ENCODE measurements at places on chromosomes 11 and 22. TPM values are rescaled to one million over a fixed set of nuclear protein-coding genes. Genes with fewer than 3 reads are reported as not detected.

GRCh38 chr22:34414467-34415440 is 494.5 kb upstream of the LARGE1 start:
- peak; percentile 87 for DNase-seq

GRCh38 chr22:29205594-29206371 is at the start of gene EMID1:
TSS of gene EMID1 (plus strand) at chr22:29205896. CDS start at chr22:29206039, 143 bp downstream.
- no peak for DNase-seq

- DNase-seq = no peak
Measured at GRCh38 chr11:24124876-24125275, 372.0 kb upstream of the LUZP2 start.

DNA sequence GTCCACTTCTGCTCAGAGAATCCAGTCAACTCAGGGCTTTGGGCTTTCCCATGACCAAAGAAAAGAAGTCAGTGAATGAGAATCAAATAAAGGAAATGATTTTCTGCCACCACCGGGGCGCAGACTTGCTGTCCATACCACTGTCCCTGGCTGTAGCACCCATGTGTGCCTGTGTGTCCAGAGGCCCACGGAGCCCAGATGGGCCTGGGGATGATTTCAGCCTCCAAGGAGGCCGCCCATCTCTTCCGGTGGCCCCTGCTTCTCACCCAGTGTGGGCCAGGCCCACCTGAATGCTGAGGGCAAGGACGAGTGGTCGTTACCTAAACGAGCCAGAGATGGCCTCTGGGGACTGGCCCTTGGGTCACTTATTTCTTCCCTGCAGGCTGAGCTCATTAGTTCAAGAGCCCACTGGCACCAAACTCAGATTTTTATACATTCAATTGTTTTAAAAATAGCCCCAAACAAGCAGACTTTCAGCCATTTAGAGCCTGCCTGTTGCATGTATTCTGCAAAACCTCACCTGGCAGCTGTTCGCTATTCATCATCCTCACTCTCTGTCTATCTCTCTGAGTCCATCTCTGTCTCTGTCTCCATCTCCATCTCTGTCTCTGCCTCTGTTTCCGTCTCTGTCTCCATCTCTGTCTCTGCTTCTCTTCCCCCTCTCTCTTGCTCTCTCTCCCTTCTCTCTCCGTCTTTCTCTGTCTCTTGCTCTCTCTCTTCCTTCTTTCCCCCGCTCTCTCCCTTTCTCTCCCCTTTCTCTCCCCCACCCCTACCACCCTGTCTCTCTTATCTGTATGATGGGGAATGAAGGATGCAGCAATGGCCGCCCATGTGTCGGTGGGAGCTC is 24.2 kb downstream of the KRTAP5-5 start:
- DNase-seq = no peak

GRCh38 chr11:29309992-29310391 is 706.8 kb downstream of the KCNA4 start:
- DNase-seq = no peak

DNA sequence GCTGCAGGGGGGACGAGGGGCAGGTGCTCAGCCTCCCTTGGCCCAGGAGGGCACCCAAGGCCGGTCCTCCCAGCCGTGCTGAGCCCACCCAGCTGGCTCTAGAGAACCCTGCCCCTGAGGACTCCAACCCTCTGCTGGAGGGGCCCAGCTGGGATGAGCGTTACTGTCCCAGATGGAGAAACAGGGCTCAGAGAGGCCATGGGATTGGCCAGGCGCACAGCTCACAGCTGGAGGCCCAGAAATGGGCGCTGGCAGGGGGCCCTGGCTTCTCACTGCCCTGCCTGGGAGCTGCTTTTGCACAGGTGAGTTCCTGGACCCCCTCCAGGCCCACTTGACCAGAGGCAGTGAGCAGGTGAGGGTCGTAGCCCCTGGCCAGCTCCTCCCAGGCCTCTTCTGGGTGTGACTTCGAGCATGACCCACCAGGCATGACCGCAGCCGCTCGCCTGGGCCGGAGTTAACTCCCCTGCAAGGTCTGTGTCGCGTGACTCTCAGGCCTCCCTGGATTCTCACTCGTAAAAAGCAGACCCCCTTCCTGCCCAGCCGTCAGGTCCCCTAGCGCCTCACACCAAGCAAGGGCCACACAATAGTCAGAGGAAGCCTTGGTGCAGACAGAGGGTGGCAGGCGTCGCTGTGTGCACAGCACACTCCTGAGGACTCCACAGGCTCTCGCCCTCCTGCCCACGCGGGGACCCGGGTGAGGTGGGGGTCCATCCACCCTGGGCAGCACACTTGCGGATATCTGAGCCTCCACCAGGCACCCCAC is 19.7 kb upstream of the IL17REL start:
- DNase-seq = no peak

DNA sequence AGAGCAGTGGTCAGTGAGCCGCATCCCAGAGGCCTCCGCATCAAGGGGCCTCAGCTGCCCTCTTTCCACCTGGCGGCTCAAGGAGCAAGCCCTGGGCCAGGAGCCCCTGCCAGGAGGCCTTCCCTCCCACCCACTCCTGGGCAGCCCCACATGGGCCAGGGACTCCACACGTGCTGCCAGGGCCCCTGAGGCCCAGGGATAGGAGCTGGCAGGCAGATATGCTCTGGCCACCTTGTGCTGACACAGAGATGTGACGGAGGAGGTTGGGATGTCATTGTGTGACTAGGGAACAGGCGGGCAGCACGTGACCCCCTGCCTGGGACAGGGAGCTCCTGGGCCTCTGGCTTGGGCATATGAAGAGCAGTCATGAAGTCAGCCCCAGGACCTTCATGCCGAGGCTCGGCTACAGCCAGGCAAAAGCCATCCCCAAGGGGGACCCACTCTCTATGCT is 77.9 kb downstream of the PIWIL3 start:
- no peak for DNase-seq

DNA sequence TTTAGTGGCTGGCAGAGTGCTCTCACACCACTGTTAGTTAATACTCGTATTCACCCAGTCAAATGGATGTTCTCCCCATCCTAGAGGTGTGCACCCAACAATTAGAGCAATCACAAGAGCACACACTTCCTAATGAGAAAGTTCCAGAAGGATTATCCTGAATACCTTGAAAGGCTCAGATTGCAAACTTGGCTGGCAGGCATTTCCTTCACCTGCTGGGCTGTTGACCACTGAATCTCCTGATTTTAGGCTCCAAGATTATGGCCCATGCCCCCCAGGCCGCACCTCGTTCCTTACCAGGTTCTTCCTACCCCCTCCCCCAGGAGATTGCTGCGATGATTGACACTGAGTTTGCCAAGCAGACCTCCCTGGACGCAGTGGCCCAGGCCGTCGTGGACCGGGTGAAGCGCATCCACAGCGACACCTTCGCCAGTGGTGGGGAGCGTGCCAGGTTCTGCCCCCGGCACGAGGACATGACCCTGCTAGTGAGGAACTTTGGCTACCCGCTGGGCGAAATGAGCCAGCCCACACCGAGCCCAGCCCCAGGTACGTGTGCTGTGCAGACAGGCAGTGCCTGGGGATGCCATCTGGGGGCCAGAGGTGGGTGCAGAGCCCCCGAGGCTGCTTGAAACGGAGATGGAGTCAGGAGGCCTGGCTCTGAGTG is 26.9 kb downstream of the TAB1 start:
- no peak for DNase-seq

- no peak for DNase-seq
Measured at GRCh38 chr11:82714346-82715174, 19.1 kb downstream of the FAM181B start.

GRCh38 chr11:128544471-128545051 is 42.8 kb downstream of the ETS1 start:
- no peak for DNase-seq

GRCh38 chr11:84289381-84289906 is 1003.3 kb upstream of the CCDC90B start:
- DNase-seq = no peak

KRTAP5-2 gene
- 0.27 TPM for polyA plus RNA-seq

INPP5J gene
- polyA plus RNA-seq = 4.3 TPM

Data from right renal pelvis (tissue), 4 donors.